ENCODE measurements at places on chromosomes 6 and 20.

GRCh38 chr6:16354692-16355091, 116.3 kb downstream of the GMPR start:
- no peak for DNase-seq

DNA sequence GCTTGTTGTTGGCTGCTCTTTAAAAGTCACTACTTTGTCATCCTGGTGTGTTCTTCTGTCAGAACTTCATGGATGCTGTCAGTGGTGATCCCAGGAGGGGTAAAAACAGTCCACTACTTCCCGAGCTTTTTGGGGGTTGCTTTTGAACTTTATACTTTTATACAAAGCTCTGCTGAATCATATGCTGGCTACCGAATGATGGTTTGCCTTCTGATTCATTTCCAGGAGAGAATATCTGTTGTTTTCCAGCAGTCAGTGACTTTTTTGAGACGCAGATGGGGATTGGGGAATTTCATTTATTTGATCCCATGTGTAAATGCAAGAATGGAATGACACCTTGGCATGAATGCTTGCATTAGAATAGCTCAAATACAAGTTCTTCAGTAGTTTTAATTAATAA, 32.7 kb upstream of the COL10A1 start:
- DNase-seq, result peak; percentile 21

- peak; percentile 23 for DNase-seq
These were observed 1.2 kb downstream of the TAB2 start for GRCh38 chr6:149318581-149319286.

- no peak for DNase-seq
These were observed 161.0 kb downstream of the NFATC2 start for GRCh38 chr20:51381557-51381956.

DNA sequence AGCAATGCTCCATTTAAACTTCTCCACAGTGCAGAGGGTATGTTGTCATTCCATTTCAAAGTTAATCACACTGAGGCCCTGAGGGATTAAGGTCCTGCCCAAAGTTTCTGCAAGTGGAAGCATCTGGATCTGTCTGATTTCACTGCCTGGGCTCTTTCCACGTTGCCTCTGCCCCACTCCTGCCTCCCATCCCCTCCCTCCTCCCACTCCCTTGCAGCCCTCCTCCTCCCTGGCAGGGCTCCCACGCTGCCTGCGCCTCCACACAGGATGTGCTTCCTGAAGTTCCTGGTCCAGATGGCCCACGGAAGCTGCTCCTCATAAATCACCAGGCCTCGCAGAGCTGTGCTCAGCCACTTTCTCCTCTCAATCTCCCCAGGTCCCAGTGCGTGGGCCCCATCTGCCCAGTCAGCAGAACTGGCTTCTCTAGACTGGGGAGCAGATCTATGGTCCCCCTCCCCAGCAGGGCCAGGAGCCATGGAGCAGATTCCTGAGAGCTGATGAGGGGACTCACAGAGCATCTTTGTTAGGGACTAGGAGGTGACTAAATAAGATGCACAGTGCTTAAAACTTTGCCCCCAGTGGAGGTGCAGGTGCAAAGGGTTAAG, 65.4 kb upstream of the MAFB start:
- DNase-seq, result no peak

GRCh38 chr6:89985751-89986493, 91.7 kb downstream of the GJA10 start:
- DNase-seq, result peak; percentile 42

GRCh38 chr20:6473197-6473596, 294.3 kb upstream of the BMP2 start:
- no peak for DNase-seq

GRCh38 chr6:25263657-25264056, 15.5 kb upstream of the CARMIL1 start:
- peak; percentile 34 for DNase-seq

- DNase-seq, result no peak
These were observed 28.1 kb downstream of the LMBRD1 start for GRCh38 chr6:69768664-69769063.

GRCh38 chr6:111818539-111819226, 54.6 kb downstream of the FYN start:
- no peak for DNase-seq

GRCh38 chr6:65280060-65280459, 427.0 kb downstream of the EYS start:
- DNase-seq, result no peak

GRCh38 chr6:21595285-21596144, 2.0 kb downstream of the SOX4 start:
- DNase-seq, result peak; percentile 12

GRCh38 chr20:46093531-46093930, 3.8 kb upstream of the NCOA5 start:
- peak; percentile 29 for DNase-seq

GRCh38 chr20:4065391-4065844, 50.1 kb upstream of the RNF24 start:
- peak; percentile 76 for DNase-seq

DNA sequence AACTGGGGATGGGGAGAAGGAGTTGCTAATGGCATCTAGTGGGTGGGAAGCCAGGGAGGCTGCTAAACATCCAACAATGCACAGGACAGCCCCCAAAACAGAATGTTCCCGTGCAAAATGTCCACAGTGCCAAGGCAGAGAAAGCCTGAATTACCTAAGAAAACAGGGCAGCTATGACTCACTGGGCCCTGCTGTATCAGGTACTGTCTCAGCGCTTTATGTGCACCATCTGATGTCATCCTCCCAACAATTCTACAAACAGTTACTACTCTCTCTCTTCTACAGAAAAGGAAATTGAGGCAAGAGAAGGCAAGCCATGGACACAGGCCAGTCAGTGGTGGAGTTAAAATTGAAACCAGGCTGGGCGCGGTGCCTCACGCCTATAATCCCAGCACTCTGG, 3.1 kb downstream of the YTHDF1 start:
- DNase-seq, result no peak

- DNase-seq, result no peak
These were observed 239.1 kb downstream of the HDGFL1 start for GRCh38 chr6:22808466-22808865.

DNA sequence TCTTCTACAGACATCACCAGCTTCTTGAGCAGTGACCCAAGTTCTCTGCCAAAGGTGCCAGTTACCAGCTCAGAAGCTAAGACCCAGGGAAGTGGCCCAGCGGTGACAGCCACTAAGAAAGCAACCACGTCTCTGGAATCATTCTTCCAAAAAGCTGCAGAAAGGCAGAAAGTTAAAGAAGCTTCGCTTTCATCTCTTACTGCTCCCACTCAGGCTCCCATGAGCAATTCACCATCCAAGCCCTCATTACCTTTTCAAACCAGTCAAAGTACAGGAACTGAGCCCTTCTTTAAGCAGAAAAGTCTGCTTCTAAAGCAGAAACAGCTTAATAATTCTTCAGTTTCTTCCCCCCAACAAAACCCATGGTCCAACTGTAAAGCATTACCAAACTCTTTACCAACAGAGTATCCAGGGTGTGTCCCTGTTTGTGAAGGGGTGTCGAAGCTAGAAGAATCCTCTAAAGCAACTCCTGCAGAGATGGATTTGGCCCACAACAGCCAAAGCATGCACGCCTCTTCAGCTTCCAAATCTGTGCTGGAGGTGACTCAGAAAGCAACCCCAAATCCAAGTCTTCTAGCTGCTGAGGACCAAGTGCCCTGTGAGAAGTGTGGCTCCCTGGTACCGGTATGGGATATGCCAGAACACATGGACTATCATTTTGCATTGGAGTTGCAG, 15.2 kb downstream of the GTPBP2 start:
- no peak for DNase-seq

GRCh38 chr6:73665686-73666319, 12.0 kb upstream of the SLC17A5 start:
- DNase-seq, result peak; percentile 74

DNA sequence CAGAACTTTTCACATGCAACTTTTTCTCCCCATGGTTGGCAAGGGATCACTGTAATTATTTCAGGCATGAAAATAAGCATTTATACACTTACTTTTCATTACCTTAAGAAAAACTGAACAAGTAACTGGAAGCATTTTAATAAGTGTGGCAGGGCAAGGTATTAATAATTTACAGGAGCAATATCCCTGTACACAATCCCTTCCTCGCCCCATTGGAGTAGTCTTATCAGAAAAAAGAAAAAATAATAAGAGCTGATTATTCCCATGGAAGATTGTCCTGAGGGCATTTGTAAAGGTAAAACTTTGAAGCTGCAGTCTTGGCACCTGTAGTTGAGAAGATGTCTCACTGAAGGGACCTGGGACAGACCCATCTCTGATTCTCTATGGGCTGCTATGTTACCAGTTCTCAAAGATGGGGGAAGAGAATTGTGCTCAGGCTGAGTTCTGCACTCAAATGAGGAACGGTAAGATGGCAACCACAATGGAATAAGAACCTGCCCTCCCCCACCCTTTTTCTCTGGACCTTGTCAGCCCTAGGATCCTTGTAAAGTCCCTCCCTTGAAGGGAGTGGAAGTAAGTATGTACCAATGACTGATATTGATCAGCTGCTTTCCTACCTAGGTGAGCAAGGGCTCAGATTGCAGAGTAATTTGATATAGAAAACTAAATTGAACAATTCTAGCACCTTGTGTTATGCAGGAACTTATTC, 70.0 kb upstream of the AHI1 start:
- no peak for DNase-seq

DNA sequence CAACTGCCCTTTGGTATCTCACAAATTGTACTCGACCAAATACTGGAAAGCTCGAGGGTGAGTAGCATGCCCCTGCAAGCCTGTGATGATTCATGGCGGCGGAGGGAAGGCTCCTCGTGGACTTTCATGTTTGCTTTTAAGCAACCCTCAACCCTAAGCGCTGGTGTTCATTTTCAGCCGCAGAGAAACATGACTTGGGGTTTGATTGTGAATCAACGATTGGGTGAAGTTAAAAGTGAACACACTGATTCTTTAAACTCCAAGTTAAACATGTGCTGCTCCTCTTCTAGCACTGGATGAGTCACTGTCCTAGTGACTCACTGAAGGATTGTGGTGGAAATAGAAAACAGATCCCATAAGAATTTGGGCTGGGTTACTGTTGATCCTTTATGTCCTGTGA, 8.3 kb downstream of the CD109 start:
- DNase-seq, result peak; percentile 98

- no peak for DNase-seq
These were observed 48.7 kb downstream of the MAP7 start for GRCh38 chr6:136501514-136501913.

- no peak for DNase-seq
These were observed 2.9 kb upstream of the PKIG start for GRCh38 chr20:44579313-44580081.

DNA sequence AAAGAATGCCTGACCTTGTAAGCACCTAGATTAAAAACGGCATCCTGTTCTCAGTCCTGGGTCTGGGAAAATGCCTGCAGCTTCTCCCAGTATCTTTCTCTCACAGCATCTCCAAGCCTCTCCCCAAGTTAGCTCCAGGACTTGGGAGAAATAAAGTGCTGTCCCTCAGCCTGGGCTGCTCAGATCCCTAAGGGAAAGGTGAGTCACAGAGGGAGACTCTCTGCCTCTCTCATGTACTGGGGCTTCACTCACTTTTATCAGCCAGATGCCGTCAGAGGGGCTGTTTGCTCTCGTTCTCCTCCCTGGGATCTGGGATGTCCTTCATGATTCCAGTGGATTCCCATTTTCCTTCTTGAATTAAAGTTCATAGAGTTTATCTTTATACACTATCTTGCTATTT, 293.6 kb downstream of the COL12A1 start:
- no peak for DNase-seq

DNA sequence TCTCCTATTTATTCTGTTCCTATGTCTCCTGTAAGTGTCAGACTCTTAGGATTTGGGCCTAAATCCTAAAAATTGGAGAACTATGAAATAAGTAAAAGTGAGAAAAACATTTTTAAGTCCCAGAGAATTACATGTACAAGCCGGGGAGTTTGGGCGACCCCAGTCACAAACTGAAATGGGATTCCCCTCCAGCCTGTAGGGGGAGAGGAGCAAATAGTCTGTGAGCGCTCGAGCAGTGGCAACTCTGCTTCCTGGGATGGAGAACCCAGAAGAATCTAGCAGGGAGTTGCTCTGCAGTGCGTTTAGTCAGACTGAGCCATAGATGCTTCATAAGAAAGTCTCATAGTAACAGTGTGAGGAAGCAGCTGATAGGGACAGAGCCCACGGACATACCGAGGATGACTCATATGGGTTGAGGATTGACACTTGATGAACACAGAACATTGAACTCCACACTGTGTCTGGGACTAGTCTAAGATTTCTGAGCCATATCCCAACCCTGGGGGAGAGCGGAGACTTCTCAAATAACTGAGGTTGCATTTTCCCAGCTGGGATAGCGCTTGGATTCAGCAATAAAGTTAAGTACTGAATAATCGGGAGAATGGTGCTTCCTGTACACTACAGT, 437.2 kb downstream of the BCKDHB start:
- peak; percentile 91 for DNase-seq

GRCh38 chr6:105620878-105621277, 218.0 kb upstream of the PREP start:
- DNase-seq, result peak; percentile 56

- no peak for DNase-seq
These were observed 35.2 kb upstream of the MRGBP start for GRCh38 chr20:62760856-62761758.

GRCh38 chr20:19121463-19121862, 91.0 kb upstream of the SLC24A3 start:
- DNase-seq, result no peak

- DNase-seq, result peak; percentile 17
These were observed 93.4 kb downstream of the ANKS1A start for GRCh38 chr6:34982424-34982852.

DNA sequence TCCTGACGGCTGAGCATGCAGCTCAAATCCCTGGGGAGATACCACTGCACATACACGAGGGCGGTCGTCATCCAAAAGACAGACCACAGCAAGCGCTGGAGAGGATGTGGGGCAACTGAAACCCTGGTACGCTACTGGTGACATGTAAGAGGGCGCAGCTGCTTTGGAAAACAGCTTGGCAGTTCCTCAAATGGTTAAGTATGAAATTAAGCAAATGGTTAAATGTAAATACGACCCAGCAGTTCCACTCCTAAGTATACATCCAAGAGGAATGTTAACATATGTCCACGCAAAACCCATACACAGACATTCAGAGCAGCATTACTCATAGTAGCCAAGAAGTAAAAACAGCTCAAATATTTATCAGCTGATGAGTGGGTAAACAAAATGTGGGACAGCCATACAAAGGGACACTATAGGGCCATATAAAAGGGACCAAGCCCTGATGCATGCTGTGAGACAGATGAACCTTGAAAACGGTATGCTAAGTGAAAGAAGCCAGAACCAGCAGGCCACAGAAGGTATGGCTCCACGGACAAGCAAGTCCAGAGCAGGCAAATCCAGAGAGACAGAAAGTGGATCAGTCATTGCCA, 38.5 kb downstream of the RIPOR3 start:
- no peak for DNase-seq

Data from HT1080 (cell line).